ENCODE measurements at places on chromosomes 6 and 20.

- DNase-seq = no peak
Observed at GRCh38 chr6:128437685-128438084, 82.7 kb downstream of the PTPRK start.

DNA sequence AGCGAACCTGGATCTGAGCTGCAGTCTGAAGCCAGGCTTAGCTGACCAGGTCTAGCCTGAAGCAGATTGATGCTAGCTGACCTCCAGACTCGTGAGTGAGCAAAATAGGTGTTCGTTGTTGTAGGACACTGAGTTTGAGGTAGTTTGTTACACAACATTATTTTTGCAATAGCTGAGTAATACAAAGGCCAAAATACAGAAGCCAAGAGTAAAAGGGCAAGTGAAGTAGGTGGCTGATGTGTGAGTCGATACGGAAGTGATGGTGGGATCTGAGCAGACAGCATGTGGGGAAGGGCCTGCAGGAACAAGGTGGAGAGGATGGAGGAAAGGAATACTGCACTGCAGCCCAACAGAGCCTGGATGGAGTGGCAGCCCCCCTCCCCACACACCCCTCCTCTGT lies 8.5 kb upstream of the SPATS1 start:
- DNase-seq = no peak

DNA sequence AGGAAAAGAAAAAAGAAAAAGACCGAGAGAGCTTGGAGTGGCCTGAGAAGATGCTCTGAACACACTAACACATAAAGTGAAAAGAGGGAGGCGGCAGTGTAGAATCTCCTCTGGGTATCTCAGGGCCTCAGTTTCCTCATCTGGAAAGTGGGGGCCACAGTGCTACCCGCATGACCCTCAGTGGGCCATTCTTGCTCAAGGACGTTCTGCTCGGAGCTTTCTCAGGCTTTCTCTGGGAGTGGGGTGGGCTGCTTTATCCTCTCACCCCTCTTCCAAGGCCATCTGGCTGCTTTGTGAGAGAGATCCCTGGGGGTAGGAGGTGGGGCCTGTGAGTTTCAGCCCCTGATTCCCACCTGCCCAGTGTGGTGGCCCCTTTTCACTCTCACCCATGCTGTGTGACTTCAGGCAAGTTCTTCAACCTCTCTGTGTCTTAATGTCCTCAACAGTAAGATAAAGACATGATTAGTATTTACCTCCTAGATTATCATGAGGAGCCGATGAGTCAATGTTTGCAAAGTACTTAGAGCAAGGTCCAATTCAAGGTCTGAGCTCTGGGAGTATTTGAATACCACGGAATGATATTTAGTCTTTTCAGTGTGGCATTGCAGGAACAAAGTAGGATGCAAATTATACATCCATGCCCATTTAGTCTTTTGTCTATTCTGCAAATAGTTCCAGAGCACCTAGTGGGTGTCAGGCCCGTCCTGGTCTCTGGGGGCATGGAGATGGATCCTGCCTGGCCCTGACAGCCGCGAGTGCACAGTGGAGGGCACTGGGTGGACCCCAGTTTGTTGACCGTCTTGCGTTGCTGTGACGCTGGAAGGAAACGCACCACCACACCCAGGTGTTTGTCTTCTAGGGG lies 34.3 kb downstream of the SRC start:
- peak; percentile 30 for DNase-seq

GRCh38 chr6:11486486-11486885 lies 51.1 kb upstream of the TMEM170B start:
- DNase-seq = no peak

GRCh38 chr6:46706464-46706863 lies 18.8 kb downstream of the TDRD6 start:
- DNase-seq = no peak

- DNase-seq = no peak
Observed at GRCh38 chr6:15033850-15034203, 212.0 kb upstream of the JARID2 start.

DNA sequence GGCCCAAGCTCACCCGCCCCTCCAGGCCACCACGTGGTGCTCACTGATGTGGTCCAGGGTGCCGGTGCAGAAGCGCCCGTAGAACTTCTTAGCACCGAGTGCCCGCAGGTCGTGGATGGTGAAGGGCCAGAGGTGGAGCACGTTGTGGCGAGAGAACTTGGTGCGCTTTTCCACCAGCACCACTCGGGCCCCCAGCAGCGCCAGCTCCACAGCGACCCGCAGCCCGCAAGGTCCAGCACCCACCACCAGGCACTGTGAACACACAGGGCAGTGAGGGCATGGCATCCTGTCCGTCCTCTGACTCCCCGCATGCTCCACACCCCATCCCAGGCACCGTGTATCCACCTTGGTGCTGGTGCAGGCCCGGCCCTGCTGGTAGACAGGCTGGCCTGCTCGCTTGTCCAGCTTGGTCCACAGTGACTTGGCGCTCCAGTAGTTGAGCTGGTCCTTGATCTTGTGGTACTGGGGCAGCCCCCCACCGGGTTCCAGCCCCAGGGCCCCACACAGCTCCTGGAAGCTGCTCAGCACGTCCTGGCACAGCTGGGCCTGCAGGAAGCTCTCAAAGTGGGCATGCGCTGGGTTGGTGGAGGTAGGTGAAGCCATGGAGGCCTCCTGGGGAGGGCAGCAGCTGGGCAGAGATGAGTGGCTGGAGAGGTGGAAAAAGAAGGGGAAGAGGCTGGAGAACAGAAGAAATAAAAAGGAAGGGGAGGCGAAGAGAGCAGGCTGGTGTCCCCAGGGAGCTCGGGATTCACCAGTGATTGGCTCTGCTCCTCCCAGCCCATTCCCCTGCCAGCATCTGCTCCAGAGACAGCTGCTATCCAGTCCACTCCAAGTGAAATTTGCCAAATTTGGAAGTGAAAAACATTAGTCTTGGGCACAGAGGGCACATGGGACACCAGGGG lies 1.7 kb downstream of the MICAL1 start:
- DNase-seq = peak; percentile 66

GRCh38 chr6:14129575-14129974 lies 12.0 kb downstream of the CD83 start:
- peak; percentile 65 for DNase-seq

GRCh38 chr6:154219250-154219649 lies 137.4 kb downstream of the IPCEF1 start:
- DNase-seq = no peak
